ENCODE measurements at places on chromosomes 11 and 22.

DNA sequence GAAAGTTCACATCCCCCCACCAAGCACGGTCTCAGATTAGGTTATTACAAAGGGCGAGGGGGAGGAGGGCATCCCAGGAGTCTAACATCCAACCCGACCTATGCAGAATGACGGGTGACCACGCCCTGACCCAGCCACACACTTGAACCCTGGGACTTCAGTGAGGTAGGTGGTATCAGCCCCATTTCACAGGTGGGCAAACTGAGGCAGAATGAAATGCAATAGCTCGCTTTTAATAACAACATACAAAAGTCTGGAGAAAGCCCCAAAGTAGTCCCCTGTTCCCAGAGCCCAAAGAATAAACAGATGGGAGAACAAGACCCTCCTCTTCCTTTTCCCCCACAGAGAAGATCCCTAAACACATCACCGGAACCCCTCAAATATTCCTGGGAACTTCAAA is 31.9 kb downstream of the NUP50 start:
- no peak for DNase-seq

- no peak for DNase-seq
Measured at GRCh38 chr11:12516387-12517105, 139.2 kb downstream of the PARVA start.

DNA sequence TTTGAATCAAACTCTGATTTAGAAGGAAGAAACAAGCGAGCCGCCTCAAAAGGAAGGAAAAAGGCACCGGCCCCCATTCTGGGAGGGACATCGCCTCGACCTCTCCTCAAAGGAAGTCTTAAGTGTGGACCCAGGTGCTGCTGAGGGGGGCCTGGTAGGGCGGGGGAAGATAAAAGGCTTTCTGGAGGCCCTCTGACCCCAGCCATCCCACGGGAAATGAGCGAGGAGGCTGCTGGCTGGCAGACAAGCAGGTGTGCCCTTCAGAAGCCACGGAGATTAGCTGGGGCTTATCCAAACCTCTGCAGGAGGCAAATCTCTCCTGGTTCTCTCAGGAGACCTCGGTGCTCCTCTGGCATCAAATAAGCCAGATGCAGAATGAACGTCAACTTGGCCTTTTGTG is 171.4 kb upstream of the BLID start:
- no peak for DNase-seq

- no peak for DNase-seq
Measured at GRCh38 chr11:133547808-133548494, 15.7 kb upstream of the OPCML start.

- peak; percentile 41 for DNase-seq
Measured at GRCh38 chr11:122703541-122704272, 48.2 kb downstream of the UBASH3B start.

GRCh38 chr11:17638311-17638710 is 81.1 kb upstream of the MYOD1 start:
- DNase-seq = no peak

- no peak for DNase-seq
Measured at GRCh38 chr22:17748555-17749353, 25.5 kb downstream of the BID start.

GRCh38 chr11:132605825-132606570 is 926.3 kb downstream of the OPCML start:
- no peak for DNase-seq

DNA sequence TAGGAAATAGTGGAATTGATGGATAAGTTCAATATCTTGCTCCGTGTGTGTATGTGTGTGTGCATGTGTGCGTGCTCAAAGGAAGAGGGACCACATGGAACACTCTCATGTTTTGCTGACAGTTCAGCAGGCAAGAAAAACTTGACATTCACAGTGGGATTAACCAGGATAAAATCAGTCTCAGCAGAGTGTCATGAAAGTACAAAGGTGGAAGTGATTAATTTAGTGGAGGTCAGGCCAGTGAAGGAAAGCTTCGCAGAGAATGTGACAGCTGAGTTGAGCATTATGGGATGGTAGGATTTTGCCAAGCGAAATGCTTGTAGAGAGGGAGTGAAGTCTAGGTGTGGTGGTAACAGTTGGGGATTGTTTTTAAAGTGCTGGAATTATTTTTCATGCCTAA is 15.7 kb upstream of the FBXO3 start:
- DNase-seq = no peak
